T-cell (primary cell): ENCODE measurements at places on chromosomes 5 and 9. TPM values are rescaled to one million over a fixed set of nuclear protein-coding genes. Genes with fewer than 3 reads are reported as not detected.
A peak's percentile ranks its signal among the peaks of the same experiment; 100 is the strongest.

ORM2 gene
- 2.2 TPM for total RNA-seq

- DNase-seq = peak; percentile 53
Measured at GRCh38 chr5:151141535-151141934, 16.0 kb downstream of the ANXA6 start.

GRCh38 chr5:125113328-125113727, 366.9 kb upstream of the ZNF608 start:
- DNase-seq = no peak

DNA sequence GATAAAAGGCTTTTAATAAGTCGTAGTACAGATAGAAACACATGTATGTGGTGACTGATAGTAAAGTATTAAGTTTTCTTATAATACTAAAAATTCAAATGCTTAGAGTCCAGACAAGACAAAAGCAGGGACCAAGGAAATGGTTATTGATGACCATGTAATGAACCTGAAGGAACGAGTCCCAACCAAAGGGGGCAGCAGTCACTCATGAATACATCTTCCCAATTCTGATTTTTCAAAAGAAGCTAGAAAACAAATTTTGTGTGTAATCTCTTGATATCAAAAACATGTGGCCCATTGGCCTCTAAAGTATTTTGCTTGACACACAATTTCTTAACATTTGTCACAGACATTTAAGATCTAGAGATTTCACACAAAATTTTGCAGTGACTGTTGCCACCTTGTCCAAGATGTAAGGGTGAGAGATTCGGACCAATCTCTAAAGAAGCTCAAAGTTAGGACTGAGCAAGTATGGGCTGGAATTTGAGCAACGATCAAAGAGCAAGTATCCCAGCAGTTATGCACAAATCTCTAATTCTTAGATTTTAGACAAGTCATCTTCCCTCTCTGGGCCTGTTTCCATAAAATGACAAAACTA, 66.8 kb downstream of the ARL15 start:
- DNase-seq = peak; percentile 15

GRCh38 chr9:121764371-121764730, 112.9 kb downstream of the DAB2IP start:
- no peak for DNase-seq

FAM153A gene
- total RNA-seq = 99.0 TPM

IL9 gene
- total RNA-seq = not detected

- DNase-seq = no peak
Measured at GRCh38 chr9:16816011-16816410, 54.5 kb downstream of the BNC2 start.

DNA sequence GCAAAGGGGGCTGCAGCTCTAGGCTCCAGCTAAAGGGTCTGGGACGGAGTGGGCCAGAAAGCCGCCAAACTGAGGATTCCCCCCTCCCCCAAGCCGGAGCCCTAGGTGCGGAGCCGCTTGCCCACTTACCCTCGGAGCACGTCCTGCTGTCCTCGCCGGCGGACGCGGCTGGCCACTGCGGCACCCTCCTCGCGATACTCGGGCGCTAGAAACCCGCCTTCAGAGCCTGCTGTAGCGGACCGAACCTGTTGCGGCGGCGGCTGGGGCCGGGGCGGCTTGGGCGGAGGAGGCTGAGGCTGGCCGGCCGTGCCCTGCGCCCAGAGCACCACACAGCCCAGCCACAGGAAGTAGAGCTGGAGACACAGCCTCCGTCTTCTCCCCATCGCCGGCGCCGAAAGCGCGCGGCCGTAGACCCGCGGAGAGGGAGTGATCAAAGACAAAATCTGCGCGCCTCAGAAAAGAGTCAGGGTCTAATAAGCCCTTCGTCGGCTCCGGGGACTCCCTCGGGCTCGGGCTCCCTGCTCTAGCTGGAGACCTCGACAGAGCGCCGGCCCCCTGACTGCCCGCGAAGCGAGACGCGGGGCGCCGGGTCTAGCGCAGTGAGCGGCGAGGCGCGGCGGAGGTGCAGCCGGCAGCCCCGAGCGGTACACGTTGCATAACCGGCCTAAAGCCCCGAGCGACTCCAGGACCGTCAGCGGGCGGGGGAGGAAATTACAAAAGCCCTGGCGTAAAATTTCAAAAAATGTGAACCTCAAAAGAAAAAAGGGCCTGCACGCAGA, 635 bp downstream of the FBN2 start:
- no peak for DNase-seq

RAI14 gene
- 0.59 TPM for total RNA-seq

DNA sequence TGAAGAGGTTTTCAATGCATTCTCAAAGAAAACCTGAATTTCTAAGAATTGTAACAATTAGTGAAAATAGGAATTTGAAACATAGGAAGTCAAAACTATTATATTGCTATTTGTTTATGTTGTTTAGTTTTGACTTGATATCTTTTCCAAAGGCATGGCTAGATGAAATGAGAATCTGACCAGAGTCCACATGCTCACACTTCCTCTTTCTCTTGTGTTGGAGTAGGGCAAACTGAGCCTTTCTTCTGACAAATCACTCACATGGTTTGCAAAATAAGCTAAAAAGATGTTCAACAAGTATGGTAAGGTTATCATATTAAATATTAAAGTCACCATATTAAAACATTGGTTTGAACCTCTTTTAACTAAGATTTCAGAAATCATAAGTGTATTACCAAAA, 512.6 kb downstream of the ISL1 start:
- DNase-seq = no peak

GRCh38 chr9:110769667-110770066, 101.1 kb downstream of the MUSK start:
- no peak for DNase-seq

DNA sequence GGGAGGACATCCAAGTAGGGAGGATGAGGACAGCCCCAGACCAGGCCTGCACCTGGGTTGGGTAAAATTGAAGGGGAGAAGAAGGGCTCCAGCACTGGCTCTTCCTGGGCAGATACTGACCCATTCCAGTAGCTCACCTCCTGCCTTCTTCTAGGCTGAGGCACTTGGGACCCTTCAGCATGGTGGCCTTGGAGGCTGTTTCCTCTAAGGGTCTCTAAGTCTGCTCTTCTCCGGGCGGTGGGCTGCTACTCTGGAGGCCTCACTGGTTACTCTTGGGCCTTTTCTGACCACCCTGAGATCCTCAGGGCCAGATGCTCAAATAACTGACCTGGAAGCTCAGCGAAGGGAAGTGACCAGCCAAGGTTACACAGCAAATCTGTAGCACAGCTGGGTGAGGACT, 2.8 kb upstream of the TIFAB start:
- no peak for DNase-seq

APBA1 gene
- total RNA-seq = 1.8 TPM

DNA sequence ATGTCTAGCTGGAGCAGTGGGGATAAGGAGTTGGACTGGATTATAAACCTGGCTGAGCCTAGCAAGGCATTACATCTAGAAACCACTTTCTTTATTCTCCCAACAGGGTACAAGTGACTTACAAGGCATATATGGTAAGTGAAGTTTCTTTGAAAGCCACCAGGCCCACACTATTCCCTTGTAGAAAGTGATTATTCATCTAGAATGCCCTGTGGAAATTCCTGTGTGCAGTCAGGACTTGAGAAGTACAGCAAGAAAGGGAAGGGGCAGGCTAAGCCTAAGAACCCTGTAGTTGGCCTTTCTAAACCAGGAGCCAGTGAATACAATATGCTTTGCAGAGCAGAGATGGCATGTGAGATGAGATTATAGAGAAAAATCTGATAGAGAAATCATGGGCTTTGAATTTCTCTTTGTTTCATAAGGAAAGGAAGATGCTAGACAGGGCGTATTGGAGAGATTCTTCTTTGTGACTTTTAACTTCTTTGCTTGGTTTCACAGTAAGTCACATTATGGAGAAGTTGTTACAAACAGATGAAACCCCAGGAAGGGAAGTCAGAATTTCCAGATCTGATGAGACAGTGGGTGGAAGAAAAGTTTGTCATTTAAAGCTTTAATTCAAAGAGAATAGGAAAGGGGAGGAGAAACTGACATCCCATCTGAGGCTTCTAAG, 321.7 kb downstream of the NDUFS4 start:
- no peak for DNase-seq

- DNase-seq = no peak
Measured at GRCh38 chr5:53343187-53343586, 137.2 kb upstream of the FST start.

DNA sequence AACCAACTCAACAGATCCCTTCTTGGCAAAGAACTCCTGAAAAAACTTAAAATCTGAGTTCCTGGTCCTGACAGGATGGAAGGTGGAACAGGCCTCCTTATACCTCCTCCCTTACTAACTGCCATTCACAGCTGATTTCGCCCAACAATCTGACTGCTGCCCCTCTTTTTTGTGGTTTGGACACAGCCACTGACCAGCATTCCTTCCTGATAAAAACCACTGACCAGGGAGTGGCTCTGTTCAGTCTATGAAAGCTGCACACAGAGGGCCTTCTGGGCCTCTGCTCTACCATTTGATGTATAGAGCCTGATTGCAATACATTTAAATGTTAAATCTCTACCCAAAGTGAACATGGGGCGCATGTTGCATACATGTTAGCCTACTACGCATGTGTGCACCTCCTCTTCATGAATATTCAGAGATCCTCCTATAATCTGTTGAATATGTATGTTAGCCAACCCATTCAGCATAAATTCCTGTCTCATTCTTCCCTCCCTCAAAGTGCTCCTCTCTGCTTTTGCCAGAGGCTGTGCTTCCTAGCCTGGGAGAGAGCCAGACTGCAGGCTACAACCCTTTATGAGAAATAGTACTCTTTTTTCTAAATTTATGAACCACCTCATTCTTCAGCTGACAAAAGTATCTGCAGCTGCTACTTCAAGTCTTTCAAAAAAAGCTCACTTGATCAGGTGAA, 93.7 kb upstream of the MRPS30 start:
- DNase-seq = no peak

- DNase-seq = no peak
Measured at GRCh38 chr5:10319202-10319851, 11.6 kb upstream of the CMBL start.

DNA sequence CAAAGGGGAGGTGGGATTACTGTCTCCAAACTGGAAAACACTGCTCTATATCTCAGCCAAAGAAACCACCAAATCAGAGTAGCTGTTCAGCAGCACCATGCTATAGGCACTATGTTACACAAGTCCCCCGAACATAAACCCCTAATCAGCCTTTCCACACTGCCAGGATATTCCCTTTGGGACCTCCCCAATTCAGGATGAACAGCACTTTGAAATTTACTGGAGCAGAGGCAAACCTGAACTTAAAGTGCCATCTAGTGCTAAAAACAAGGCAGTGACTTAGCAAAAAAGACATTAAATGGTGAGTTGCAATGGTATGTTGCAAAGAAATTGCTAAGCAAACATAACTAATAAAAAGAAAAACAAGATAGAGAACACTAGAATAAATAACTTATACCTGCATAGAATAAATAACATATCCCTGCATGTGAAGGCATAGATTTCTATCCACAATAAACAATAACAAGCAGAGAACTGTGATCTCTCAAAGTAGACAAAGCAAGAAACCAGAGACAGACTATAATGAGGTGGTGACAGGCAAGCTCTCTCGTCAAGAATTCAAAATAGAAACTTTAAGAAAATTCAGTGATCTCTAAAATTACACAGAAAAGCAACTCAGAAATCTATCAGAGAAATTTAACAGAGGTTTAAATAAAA, 584.4 kb upstream of the ACO1 start:
- no peak for DNase-seq

DMRT2 gene
- total RNA-seq = not detected

- no peak for DNase-seq
Measured at GRCh38 chr5:159034083-159034824, 65.5 kb downstream of the EBF1 start.

- DNase-seq = no peak
Measured at GRCh38 chr5:56601641-56602071, 213.7 kb upstream of the MAP3K1 start.

GRCh38 chr5:71996789-71997188, 110.5 kb upstream of the MAP1B start:
- no peak for DNase-seq

DNA sequence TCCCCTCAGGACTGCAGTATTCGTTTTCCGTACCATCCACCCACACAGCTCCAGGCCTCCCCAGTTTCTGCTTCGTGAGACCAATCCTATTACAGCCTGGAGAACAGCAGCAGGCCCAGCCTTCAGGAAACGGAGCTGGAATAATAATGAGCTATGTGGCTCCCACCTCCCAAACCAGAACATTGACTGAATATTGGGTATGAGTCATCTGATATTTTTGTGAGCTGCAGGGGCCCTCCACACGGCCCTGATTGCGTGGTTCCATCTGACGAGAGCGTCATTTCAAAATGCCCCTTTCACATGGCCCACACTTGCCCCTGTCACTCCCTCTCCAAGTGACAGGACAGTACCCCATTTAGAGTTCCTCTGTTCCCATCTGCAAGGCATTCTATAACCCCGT, 192.0 kb downstream of the BRINP1 start:
- no peak for DNase-seq

SPINK13 gene
- total RNA-seq = not detected

DNA sequence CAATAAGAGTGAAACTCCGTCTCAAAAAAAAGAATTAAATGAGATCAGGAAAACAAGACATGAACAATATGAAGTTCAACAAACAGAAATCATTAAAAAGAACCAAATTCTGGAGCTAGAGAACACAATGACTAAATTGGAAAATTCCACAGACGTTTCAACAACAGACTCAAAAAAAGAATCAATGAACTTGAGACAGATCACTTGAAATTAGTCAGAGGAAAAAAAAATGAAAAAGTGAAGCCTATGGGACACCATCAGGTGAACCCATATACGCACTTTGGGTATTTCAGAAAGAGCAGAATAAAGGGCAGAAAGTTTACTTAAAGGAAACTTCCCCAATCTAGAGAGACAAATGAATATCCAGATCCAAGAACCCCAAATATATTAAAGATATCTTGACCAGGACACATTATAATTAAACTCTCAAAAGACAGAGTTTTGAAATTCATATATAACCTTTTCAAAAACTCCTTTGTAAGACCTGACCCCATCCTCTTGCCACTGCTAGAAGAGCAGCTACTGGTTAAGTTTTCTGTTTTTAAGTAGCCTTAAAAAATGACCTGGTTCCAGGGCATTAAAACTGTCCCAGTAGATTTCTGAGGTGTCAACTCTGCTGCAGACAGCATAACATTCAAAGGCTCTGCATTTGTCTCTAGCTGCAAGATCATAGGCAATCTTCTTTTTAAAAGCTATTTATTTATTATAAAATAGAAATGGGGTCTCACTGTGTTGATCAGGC, 7.7 kb upstream of the MATR3 start:
- DNase-seq = no peak

GRCh38 chr9:113479174-113479621, 15.7 kb downstream of the RGS3 start:
- DNase-seq = peak; percentile 22

GRCh38 chr5:8288897-8289516, 420.1 kb downstream of the MTRR start:
- DNase-seq = no peak

GRCh38 chr9:127087411-127087810, 35.0 kb downstream of the ANGPTL2 start:
- no peak for DNase-seq

- DNase-seq = no peak
Measured at GRCh38 chr5:13809921-13810320, 134.6 kb downstream of the DNAH5 start.

DNA sequence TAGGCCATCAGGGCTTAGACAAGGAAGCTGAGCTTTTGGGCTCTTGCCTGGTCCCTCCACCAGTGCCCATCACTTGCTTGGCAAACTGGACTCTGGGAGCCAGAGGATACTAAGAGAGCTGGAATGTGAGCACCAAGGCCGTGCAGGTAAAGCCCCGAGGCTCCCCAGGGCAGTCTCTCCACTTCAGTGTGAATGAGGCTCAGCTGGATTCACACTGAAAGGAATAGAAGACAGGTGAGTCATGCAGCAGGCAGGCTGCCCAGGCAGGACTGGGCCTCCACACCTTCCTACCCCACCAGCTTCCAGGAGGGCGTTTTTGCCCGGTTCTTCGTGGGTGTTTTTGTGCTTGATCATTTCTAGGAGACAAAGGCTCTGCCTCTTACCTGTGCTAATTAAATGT, 7.3 kb upstream of the CTSV start:
- no peak for DNase-seq
